Ovary (tissue), 10 donors: ENCODE measurements at places on chromosomes 3 and 15. TPM values are rescaled to one million over a fixed set of nuclear protein-coding genes. Genes with fewer than 3 reads are reported as not detected.

DNA sequence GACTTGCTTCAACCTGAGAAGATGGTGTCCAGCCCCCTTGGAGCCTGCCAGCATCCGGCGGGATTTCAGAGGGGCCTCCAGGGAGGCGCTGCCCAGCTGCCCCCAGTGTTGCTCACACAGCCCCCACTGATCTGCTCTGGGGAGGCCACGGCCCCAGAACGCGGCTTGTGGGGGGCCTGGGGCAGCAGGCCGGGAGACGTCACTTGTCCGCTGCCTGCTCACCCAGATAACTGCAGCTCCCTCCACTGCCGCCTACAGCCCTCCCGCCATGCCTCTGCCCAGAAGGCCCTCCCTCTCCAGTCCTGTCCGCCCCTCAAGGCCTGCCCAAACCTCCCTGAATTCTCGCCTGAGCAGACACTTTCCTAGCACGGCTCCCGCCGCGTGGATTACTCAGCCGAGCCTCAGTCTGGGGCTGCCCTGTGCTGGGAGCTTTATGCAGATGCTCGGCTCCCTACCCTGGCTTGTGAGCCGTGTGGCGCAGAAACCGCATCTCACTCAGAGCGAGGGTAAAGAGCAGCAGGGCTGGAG is 17.2 kb upstream of the ADIPOQ start:
- DNase-seq: no peak

GRCh38 chr3:129077222-129077621 is 16.6 kb downstream of the GP9 start:
- DNase-seq: no peak

DNA sequence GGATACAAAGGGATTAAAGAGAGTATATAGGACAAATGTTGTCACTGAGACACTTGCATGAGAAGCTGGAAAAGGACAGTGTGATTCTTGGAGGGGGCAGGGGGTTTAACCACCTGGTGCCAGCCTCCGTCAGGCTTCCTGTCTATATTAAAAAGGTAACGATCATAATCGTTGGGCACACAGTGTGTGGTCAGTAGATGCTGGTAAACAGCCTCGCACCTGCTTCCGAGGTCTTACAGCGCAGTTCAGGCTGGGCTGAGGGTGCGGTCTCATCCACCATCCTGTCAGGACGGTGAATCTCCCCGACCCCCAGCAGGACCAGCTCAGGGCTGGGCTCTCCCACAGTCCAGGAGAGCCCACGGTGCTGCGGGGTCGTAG is 47.7 kb upstream of the SMAD6 start:
- DNase-seq: no peak

GRCh38 chr15:29139072-29139471 is 130.6 kb downstream of the NSMCE3 start:
- no peak for DNase-seq

The CP gene
- 0.40 TPM for polyA plus RNA-seq

DNA sequence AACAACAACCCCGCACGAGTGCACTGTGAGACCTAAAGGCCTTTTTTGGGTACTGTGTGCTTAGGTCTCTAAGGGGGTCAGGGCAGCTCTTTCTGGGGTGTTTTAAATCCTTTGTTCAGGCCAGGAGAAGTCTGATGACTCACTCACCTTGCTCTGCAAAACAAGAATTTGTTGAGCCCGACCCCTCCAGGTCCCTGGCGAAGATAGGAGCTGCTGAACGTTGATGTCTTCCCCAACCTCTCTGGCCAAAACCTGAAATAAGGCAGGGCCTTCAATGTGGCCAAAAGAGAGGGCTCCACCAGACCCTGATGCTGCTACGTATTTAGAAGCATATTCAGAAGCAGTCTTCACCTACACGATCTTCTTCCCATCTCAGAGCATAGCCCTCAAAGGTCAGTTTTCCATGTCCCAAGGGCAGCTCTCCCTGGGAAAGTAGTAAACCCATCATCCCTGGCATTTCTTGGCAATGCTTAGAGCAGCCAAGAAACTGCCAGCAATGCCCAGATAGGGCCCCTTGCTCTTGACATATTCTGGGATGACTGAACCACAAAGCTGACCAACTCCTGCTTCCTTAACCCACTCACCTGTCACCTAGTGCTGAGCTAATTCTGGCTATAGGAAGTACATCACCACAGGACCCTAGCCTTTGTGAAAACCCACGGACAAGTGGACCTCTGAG is 27.1 kb downstream of the CCDC13 start:
- DNase-seq: no peak

DNA sequence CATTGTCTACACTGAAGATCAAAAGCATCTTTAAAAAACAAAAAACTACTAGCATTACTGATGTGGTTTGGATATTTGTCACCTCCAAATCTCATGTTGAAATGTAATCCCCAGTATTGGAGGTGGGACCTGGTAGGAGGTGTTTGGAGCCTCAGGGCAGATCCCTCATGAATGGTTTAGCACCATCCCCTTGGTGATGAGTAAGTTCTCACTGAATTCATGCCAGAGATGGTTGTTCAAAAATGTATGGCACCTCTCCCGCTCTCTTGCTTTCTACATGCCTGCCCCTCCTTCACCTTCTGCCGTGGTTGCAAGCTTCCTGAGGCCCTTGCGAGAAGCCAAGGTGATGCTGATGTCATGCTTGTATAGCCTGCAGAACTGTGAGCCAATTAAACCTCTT is 136.6 kb upstream of the FHIT start:
- no peak for DNase-seq

DNA sequence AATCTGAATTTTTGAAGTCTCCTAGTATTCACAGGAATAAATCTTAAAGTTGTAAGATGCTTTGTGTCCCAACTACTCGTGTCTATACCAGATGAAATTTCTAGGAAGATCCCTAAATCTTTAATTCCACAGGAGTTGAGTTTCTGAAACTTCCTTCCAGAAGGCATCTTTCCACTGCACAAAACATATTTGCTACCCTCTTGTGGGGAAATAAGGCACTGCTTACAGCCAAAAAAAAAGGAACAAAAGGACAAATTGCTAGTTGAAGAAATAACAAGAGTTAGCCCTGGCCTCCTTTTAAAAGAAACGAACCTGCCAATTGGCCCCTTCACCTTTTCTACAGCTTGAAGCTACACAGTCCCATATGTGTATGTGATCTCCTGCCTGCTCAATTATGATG is 54.0 kb downstream of the TAFA4 start:
- DNase-seq: no peak

DNA sequence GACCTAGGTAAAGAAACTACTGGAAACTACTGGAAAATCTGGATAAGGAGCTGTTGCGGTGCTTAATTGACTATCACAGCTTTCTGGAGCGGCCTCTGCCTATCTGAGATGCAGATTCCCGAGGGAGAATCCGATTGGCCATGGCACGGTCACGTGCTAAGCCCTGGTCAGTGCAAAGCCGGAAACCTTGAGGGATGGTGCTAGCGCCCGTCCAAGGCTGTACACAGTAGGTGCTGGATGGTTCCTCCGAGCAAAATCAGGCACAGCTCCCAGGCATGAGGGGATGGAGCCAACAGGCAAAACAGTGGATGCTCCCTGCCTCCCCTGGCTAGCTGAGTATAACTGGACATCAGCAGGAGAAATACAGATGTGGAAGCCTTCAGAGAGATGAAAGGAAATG is 238.7 kb upstream of the HES1 start:
- peak; percentile 87 for DNase-seq

GRCh38 chr3:5016211-5017161 is 37.2 kb downstream of the BHLHE40 start:
- DNase-seq: no peak

The RPP25 gene
- 17.3 TPM for polyA plus RNA-seq

GRCh38 chr3:133161656-133162055 is 123.5 kb downstream of the TMEM108 start:
- no peak for DNase-seq

GRCh38 chr3:74602471-74602870 is 12.0 kb downstream of the CNTN3 start:
- no peak for DNase-seq

The PLD1 gene
- polyA plus RNA-seq: 24.6 TPM
